ENCODE measurements at places on chromosomes 12 and 14.

- DNase-seq, result no peak
These were observed 5.7 kb downstream of the ARPC3 start for GRCh38 chr12:110444455-110444854.

GRCh38 chr12:70733385-70733784 is 96.2 kb upstream of the PTPRB start:
- no peak for DNase-seq

DNA sequence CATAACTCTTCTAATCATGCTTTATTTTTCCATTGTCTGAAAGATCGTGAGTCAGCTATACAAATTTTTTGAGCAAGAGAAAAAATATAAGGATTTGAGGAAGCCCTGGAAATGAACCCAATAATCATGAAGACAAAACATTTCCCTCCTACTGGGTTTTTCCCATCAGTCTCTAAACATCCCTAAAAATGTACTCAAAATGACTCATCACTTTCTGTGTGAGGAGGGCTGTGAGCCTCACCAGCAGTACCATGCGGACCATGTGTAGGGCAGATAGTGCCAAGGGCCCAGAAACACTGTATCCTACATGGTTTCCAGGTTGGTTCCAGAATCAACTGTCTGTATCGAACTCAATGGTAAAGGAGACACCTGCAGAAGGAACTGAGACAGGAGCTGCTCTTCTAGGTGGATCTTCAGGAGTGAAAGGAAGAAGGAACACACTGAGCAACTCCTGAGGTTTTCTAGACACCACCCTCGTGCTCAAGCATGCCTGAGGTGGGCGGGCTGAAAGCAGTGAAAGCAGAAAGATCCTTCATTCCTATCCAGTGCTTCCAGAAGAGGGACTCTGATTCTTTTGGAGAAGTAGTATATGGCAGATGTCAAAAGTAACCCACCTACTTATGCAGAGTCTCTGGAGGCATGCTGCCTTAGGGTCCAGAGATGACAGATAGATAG is 48.6 kb upstream of the RHOJ start:
- DNase-seq, result no peak

DNA sequence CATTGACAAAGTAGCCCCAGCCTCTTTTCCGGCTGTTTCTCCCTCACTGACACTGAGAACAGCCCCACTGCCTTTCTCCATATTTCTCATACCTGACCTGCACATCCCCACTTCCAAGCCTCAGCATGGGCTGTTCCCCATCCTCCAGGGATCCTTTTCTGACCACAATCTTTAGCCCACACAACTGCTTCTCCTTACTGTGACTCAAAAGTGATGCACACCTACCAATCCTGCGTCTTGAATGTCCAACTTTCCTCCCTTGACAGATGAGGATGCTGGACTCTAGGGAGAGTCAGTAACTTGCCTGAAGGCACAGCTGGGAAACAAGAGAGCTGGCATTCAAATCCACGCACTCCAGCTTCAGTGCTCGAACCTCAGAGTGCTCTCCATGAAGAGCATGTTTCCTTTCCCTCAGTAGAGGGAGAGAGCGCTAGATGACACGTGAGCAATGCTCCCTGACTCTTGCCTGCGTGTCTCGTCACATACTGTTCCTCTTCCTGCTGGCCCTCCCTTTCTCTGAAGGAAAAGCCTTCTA is 75.6 kb downstream of the NTF3 start:
- DNase-seq, result no peak

- DNase-seq, result no peak
These were observed 15.0 kb upstream of the TMEM30B start for GRCh38 chr14:61296151-61296550.

DNA sequence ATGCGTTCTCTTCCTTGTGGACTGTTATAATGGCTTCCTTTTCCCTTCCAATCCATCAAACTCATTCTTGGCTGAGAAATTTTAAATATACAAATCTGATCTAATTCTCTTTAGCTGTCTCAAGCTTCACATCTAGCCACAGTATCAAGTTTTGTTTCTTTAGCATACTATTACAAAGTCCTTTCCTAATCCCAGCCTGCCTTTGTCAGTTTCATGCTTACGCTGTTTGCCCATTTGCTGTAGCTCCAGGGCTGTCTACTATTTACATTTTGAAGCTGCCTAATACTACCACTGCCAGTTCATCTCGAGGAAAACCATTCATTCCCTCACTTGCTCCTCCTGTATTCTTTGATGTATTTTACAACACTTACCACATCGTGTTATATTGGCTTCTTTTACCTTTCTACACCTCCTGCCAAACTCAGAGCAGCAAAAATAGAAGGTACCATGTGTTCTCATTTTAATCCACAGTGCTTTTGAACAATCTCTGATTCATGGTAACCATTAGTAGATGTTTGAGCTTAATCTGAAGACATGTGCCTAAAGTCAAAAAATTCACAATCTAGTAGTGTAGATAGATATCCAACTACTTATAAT is 42.9 kb downstream of the ARID4A start:
- no peak for DNase-seq

DNA sequence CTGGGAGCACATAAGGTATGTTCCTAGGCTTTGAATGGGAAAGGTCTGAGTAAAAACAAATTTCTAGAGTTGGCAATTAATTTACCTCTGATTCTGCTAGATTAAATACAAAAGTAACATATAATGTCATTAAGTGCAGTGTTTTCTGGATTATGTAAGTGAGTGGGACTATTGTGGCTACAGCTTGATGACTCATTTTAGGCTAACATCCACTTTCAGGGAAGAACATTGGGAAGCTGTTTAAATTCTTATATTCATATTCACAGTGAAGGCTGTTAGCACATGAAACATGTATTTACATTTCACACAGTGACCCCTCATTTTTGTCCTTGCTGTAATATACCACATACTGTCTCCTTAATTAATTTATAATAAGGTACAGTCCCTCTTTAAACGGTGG is 13.2 kb upstream of the BMAL2 start:
- DNase-seq, result no peak

DNA sequence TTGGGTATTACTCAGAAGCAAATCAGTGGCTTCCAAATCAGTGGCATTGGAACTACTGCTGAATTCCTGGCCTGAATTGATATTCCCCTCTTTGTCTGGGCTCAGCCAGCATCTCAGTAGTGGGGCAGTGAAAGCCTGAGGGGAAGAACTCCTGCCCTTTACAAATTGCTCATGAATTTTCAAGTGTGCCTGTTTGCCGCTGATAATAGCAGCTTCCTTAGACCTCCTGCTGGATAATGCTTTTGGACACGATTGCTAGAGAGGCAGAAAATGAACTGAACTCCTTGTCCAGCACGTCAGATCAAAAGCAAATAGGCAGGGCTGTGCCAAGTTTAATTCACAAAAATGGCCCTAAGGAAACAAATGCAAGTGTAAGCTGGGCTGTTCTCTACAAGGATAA is 91.3 kb upstream of the GZMB start:
- DNase-seq, result no peak

- no peak for DNase-seq
These were observed 414 bp downstream of the UNC79 start for GRCh38 chr14:93431036-93431670.

DNA sequence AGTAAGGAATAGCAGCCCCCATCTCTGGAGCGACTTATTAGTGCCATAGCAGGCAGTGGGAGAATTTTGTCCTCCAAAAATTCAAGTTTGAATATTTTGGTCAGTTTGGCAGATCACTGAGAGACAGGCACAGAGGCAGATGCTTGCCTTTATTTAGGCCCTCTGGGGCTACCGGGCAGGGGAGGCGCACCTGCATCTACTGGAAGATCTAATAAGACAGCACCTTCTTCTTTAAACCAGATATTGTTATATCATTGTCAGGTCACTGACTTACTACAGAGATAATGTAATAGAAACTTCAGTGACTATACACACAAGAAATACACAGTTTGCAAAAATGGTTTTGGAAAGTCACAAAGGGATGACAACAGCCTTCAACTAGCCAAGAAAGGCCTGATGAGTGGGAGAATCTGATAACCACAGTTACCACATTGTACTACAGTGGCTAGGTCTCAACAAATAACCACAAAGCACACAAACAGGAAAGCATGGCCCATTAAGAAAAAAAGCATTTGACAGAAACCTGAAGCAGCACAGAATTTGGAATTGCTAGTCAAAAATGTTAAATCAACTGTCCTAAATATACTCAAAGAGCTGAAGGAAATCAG is 56.8 kb downstream of the CDK17 start:
- no peak for DNase-seq

GRCh38 chr14:24365600-24366412 is 2.2 kb upstream of the NFATC4 start:
- peak; percentile 53 for DNase-seq

DNA sequence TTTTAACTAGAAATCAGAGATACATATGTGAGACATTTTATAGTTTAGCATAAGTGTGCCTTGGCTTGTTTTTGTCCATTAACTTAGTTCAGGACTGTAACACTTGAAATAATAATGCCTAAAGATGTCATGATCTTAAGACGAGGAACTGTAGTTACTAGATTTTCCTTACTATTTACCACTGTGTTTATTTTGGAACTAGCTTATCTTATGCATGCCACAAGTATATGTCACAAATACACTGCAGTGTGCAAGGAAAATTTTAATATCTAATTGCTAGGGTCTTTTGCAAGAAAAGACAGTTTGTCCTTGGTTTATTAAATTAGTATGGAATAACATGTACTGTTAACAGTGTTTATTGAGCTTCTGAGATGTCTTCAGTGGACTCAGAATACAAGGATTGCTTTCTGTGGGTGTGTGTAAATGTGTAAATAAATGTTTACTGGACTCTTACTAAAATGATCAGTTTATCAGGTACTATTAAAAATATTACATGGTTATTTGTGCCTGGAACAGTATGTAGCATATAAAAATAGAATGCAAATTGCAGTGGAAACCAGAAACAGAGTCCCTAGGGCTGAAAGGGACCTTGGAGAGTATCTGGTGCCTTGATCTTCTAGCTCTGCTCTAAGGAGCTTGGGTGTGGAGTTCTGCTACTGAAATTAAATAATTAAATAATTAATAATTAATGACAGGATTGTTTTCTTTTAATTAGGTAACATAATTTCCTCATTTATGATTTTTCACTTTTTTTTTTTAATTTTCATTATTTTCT is 58.1 kb downstream of the FGD4 start:
- no peak for DNase-seq

DNA sequence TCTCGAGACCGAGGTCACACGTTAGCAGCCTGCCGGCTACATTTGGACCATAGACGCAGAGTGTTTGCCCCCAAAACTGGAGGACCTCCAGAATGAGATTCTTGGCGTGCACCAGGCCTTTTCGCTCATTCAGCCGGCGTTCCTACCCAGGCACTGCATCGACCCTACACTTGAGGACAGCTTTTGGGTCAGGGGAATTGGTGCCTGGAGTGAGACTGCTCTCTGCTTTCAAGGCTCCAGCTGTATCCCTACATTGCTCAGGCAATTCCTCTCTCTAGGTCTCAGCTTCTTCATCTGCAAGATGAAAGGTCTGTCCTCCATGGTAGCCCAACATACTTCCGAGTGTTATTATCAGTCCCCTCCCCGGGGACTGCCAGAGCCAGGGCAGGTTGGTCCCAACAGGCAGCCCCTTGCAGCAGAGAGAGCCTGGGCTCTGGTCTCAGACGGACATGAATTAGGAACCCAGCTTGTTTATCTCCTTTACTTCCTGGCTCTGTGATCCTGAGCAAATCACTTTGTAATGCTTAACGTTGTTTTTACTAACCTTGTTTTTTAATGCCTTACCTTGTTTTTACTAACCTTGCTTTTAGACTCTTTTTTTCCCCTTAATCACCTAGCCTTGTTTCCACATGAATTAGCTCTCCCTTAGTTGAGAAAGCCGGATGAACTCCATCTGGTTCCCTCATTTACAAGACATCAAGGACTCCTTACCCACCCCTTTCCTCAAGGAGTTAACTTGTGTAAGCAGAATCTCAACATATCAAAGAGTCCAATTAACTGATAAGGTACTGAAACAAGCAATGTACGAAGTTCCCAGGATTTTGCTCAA is 892 bp downstream of the TCHP start:
- no peak for DNase-seq

GRCh38 chr12:107373238-107373809 is 280.0 kb upstream of the CRY1 start:
- DNase-seq, result no peak

- no peak for DNase-seq
These were observed 40.1 kb downstream of the ZNF664 start for GRCh38 chr12:124013073-124013472.

GRCh38 chr12:124753993-124754392 is 109.7 kb downstream of the SCARB1 start:
- DNase-seq, result no peak
